ENCODE measurements at places on chromosomes 1 and 21.
A peak's percentile ranks its signal among the peaks of the same experiment; 100 is the strongest.

DNA sequence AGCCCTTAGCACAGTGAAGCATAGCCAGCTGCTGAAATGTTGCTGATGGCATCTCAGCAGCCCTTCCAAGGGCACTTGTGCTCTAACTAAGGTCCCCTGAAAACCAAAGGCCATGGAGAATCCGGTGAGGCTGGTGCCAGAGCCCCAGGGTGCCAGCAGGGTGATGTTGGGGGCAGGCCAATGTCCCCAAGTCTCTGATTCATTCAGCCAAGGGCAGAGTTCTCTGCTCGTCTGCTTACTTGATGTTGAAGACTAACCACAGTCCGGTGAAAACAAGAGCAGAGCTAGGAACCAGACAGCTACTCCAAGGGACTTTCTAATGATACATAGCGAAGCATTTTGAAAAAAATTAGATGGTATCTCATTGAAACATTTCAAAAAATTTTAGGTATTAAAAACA lies 149.8 kb downstream of the ZZZ3 start:
- H3K4me1 ChIP-seq: no peaks in the 10 kb centered on the region
- no peak for DNase-seq
- no peaks in the 10 kb centered on the region for H3K27me3 ChIP-seq

GRCh38 chr1:234871710-234872271 lies 256.8 kb downstream of the TOMM20 start:
- no peak overlapping the region for H3K4me3 ChIP-seq
- H3K27ac ChIP-seq: no peak overlapping the region
- no peaks in the 10 kb centered on the region for H3K27me3 ChIP-seq
- no peaks in the 10 kb centered on the region for H3K36me3 ChIP-seq
- peaks cover 25% of the 10 kb centered on the region for H3K4me1 ChIP-seq

DNA sequence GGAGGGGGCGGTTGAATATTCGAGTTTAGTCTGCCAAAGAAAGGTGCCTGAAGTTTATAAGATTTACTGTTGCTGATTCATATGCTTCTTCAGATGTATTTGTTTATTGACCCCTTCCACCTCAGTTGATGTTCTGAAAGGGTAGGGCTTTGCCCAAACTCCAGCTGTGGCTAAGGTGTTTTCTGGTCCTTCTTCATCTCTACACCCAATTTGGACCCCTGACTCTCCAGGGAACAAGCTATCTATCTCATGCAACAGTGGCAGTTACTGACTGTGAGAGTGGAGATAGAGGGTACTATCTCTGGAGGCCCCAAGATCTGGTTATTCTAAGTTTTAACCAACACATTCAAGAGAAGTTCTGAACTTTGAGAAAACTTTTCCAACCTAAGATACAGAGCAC lies 12.6 kb upstream of the ALG14 start:
- no peaks in the 10 kb centered on the region for H3K27me3 ChIP-seq
- H3K36me3 ChIP-seq: no peaks in the 10 kb centered on the region
- no peak for DNase-seq
- H3K4me3 ChIP-seq: no peak overlapping the region
- H3K4me1 ChIP-seq: no peaks in the 10 kb centered on the region

DNA sequence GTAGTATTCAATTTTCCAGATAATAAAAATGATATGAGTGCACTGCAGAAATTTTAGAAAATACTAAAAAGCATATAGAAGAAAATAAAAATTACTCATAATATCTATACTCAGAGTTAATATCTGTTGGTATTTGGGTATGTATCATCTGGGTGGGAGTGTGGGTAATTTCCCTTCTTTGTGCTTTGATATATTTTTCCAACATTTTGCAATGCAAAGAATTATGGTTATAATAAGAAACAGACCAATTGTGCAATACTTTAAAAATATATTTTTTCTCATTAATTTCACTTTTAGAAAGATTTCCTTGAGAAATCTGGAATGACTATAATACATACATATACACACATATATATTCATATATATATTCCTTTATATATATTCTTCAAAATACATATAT lies 665.7 kb downstream of the ADGRL2 start:
- H3K36me3 ChIP-seq: no peaks in the 10 kb centered on the region
- DNase-seq: no peak
- H3K27ac ChIP-seq: no peak overlapping the region
- H3K4me3 ChIP-seq: no peak overlapping the region
- H3K27me3 ChIP-seq: no peaks in the 10 kb centered on the region

DNA sequence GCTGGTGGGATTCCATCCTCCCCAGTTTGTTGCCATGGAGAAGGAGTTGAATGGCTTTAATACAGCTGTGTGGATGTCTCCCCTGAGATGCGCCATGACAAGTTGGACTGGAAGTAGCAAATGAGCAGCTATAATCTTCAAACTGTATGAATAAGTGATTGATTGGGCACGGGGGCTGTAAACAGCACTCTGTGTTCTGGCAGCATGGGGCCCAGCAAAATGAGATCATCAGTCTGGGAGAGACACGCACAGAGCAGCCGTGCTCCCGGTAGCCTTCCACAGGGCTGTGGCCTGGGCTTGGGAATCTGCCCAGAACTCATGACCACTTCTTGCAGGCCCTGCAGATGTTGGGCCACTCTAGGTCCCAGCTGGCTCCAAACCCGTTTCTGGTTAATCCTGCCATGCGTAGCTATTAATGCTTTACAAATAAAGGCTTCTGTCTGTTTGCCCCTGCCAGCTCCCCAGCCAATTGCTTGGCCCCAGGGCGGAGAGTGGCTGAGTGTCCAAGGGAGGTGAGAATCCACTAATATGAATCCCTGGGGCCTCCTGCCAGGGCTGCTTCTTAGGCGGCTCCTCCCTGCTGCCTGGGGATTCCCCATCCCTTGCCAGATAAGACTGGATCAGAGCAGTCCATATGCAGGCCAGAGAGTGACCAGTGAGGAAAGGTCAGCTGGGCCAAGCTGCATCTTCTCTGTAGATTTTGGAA lies 642.9 kb downstream of the AJAP1 start:
- H3K27ac ChIP-seq: no peak overlapping the region

GRCh38 chr1:150548632-150549495 lies at the start of gene ADAMTSL4:
Gene ADAMTSL4 (plus strand): TSS chr1:150549408. CDS start chr1:150552289, 2,881 bp downstream.
- H3K27ac ChIP-seq: peak within 1 kb of the TSS; percentile 91
- peaks cover 54% of the 10 kb centered on the region for H3K4me1 ChIP-seq
- no peaks in the 10 kb centered on the region for H3K36me3 ChIP-seq
- H3K27me3 ChIP-seq: no peaks in the 10 kb centered on the region
- peak within 1 kb of the TSS; percentile 71 for H3K4me3 ChIP-seq
- peak; percentile 78 for DNase-seq
